Activated T-cell treated with anti-CD3 and anti-CD28 coated beads, Interleukin-2, amount 50 U/mL, for 24 hours (primary cell): ENCODE measurements at places on chromosomes 3 and 15.

GRCh38 chr3:56361731-56362130 lies 106.5 kb downstream of the ERC2 start:
- no peak for DNase-seq

DNA sequence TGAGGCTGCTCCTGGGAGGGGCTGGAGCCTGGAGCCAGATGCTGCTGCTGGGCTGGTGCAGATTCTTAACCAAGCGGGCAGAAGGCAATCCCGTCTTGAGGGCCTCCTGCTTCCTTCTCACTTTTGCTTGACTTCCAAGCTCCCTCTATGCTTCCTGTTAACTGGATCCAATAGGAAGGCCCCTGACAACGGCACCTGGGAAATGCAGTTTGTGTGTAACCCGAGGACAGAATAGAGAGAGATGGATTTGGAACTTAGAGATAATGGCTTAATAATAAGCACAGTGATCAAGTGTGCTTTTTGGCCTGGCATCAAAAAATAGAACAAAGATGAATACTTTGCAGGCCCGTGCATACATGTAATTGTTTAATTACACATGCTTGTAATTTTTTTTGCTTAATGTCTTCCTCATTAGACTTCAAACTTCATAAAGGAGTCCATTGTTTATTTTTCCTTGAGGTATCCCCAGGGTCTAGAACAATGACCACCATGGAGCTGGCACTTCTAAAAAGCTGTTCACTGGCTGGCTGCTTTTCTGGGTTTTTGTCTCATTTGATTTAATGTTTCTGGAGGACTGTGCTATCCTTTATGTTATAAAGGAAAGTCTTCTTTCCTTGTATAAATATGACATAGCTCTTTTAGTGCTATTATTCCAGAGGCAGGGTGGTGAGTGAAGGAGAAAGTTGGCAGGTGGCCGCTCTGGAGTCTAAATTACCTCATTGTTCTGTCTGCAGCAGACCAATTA lies 63.3 kb upstream of the MITF start:
- no peak for DNase-seq

DNA sequence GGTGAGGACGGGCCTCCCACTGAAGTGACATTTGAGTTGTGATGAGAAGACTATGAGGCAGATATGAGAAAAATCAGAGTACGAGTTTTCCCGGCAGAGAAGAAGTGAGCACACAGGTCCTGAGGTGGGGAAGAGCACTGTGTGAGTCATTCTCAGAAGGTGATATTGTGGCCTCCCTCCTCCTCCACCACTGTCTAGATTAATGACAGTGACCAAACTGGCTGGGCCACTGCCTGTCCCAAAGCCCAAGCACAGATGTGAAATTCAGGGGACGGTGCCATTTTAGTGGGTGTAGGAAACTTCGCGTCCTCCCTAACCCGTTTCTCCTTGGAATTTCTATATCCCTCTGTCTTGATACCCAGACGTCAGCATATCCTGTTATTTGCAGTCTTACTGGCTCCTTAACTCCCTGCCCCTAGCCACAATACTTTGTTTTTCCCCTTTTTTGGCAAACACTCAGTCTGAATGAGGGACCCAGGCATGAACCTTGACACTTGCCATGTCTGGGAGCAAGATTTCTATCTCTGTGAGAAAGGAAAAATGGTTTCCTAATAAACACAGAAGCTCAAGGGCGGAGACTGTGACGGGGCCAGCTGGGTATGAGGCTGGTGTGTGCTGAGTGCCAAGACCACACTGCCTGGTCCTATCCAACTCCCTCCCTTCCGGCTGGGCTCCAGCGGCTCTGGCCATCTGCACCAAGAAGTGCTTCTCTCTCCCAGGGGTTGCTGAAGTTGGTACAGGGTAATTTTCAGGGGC lies 15.2 kb downstream of the PRICKLE2 start:
- no peak for DNase-seq

- DNase-seq, result no peak
These were observed 165.1 kb upstream of the ATP10A start for GRCh38 chr15:26028086-26028740.

DNA sequence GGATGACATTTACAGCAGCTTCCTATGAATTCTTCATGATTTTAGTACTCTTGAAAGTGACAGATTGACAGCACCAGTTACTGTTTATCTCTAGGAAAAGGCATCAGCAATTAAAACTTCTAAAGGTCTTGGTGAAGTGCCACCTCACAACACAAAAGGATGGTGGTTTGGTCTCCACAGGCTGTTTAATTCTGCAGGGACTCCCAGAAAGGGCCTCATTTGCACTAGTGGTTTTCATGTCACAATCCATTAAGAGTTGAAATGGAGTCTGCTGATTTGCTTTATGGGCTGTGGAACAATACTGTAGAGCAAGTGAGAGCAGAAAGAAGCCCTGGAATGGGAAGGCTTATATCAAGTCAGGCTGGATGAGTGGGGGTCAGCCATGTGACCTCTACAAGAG lies 225.3 kb upstream of the KCNMB2 start:
- no peak for DNase-seq

DNA sequence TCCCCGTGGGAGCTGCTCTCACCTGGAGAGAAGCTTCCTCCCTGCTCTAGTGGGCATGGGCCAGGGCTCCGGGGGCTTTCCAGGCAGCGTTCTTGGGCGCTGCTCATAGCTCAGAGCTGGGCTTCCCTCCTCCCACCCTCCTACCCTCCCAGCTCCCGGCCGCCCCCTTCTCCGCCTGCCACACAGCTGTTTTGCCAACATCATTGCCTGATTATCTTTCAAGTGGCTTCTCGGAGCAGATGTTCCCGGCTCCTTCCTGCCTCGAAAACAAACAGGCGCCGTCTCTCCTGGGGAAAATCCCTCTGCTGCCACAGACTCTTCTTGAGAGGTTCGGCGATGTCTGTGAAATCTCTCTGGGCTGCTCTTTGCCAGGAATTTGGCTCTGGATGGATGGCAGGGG lies 195.6 kb downstream of the RPLP1 start:
- peak; percentile 5 for DNase-seq

DNA sequence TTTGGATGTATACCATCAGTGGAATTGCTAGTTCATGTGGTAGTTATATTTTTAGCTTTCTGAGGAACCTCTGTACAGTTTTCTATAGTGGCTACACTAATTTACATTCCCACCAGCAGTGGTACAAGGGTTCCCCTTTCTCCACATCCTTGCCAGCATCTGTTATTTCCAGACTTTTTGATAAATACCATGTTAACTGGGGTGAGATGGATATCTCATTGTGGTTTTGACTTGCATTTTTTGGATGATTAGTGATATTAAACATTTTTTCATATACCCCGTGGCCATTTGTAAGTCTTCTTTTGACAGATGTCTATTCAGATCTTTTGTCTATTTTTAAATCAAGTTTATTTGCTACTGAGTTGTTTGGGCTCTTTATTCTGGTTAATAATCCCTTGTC lies 455.6 kb upstream of the RARB start:
- no peak for DNase-seq

GRCh38 chr15:60795471-60795870 lies 316.5 kb upstream of the ICE2 start:
- no peak for DNase-seq

- DNase-seq, result no peak
These were observed 36.8 kb downstream of the EID1 start for GRCh38 chr15:48914717-48915116.

GRCh38 chr3:159766563-159767185 lies 222.0 kb upstream of the IL12A start:
- no peak for DNase-seq

GRCh38 chr3:129409541-129409940 lies 18.9 kb downstream of the EFCAB12 start:
- DNase-seq, result no peak

DNA sequence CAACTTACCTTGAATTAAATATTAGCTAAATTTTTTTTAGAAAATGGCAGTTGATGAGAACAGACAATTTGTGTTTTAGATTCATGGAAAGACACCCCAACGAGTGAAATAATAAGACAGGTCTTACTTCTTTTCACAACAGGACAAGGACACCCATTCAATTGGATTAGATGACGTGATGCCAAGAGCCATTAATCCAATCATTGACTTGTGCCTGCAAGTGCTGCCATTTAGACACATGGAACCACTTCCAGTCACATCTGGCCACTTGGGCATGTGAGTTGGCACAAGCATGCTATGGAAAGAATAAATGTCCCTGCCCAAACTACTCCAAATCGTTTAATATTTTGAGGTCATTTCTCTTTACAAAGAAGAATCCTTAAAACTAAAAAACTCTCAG lies 1308.8 kb downstream of the ROBO2 start:
- DNase-seq, result no peak

DNA sequence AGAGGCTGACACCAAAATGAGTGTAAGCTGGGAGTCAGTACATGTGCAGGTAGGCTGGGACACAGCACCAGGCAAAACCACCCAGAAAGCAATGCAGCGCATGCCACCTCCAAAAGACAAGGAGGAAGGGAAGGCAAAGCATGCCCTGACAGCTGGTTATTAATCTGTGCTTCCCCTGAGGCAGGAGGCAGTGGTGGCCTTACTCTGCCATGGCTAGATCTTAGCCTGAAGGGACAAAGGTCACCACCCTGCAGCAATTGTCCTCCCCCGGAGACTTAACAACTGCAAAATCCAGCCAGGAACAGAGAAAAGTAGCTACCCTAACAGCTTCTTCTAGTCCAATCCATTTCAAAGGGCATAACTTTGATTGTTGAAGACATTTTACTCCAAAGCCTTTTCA lies 73.7 kb downstream of the PLD1 start:
- no peak for DNase-seq

DNA sequence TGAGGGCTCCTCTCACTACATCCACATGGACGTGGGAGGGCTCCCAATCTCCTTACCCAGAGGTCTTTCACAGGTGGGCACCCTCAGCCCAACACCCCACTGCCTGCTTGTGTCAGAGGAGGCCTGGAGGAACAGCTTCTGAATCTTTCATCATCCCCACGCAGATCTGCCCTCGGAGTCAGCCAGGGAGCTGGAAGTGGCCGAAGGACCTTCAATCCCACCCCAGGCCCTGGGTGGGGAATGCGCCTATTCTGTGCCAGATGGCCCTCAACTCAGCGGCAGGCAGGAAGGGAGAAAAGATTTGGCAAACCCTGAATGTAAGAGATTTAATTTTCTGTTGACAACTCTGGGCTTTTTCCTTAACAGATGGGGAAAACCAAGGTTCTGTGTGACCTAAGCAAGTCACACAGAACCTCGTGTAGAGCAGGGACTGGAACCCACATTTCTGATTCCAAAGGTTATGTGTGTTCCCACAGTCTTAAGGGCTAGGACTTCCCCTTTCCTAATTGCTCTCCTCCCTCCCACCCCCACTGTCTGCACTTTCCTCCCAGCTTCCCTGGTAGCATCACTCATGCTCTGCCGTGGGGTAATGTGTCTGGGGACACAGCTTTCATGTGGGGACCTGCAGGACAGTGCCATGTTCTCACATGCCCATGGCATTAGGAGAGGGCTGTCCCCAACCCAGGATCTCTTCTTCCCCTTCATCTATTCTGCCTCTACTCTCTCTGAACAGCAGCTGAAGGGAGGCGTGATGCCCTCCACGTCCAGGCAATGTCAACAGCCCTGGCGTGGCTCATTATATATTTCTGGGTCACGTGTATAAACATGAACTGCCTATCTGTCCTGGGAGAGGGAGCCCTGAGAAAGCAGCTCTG lies 98.1 kb downstream of the SEMA5B start:
- DNase-seq, result no peak

GRCh38 chr3:12423131-12423530 lies 61.1 kb upstream of the TSEN2 start:
- no peak for DNase-seq

DNA sequence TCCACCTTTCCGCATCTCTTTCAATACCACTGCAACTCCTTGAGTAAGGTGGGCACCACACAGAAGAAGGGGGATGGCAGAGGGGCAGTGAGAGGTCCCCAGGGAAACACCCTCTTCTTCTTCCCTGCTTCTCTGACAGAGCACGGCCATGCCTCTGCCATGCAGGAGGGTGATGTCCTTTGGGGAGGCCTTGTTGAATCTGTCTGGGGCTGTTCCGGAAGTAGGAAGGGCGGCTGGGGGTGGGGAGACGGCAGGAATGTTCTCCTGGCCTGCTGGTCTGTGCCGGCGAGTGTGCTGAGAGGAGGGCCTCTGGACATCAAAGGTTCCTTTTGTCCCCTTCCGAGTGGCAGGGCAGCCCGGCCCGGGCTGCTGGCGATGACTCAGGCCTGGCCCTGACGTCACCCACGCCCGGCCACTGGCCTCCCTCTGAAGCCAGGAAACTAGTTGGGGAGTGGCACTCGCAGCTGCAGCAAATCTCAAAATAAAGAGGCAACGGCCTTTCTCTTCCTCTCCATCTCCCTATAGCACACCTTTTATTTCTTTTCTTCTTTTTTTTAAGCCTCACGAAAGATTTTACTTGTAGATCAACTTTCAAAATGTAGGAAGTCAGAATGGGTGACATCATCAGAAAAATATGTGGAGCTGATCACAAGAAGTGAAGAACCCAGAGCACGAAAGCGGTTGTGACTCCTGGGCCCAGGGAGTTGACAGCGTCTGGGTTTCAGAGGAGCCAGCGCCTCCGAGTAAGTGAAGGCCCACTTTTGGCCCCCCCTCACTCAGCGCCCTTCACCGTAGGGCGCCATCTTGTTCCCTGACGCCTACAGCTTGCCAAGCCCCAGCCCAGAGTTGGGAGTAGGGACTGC lies at the start of gene ZBTB38:
Gene ZBTB38, plus strand, starts transcription at position 443 of the 863 bp plus-strand sequence. CDS start 73,885 bp downstream, outside the sequence.
- no peak for DNase-seq

DNA sequence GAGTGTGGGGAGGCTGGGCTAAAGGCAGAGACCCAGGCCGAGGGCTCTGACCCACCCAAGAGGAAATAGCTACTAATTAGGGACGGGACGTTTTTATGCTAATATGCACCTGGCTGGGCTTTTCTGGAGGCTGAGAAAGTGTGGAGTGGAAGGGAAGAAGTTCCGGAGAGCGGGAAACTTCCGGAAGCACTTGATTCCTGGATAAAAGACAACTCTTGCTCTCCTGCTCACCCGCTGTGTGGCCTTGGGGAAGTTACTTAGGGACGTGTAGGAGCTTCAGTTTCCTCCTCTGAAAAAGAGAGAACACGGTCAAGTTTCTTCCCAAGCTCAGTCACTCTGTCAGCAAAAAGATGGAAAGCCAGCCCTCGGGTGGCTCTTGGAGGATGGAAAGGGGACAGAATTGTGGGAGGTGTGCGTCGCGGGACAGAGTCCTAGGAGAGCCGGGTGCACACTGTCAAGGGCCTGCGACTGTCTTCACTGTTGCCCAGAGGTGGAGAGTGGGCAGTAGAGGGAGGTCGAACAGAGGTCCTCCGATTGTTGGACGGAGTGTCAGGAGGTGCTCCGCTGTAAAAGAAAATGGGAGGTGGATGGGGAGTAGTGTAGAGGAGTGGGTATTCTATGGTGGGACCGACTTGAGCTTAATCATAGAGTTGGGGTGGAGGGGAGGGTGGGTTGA lies 43.2 kb downstream of the EPHB3 start:
- DNase-seq, result no peak

GRCh38 chr15:75067123-75067830 lies 43.9 kb downstream of the PPCDC start:
- no peak for DNase-seq

- no peak for DNase-seq
These were observed 20.5 kb upstream of the RGMA start for GRCh38 chr15:93109336-93110102.

GRCh38 chr3:64395490-64395889 lies 170.2 kb upstream of the PRICKLE2 start:
- DNase-seq, result no peak
